ENCODE measurements at places on chromosomes 4 and X.

DNA sequence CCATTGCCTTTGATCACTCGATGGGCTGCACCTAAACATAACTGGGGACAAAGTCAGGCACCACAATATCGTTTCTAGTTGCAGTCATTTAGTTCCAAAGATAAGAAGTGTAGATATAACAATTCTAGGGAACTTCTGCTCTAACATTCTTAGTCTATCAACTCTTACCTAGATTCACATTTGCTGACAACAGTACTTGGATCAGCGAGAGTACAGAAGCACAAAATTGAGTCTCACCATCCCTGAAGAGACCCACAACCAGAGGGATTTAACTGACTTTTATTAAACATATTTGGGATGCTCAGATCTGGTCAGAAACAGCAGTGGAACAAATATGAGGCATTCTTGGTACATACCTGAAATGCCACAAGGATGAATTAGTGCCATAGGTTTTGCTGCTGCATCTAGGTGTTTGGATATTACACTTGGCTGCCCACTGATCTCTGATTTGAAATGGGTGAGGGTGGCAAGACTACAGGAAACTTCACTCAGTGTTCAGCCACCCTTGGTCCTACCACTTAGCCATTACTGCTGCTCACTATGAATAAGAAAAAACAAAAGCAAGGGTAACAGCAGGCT, 28.9 kb upstream of the HUWE1 start:
- DNase-seq: no peak

- no peak for DNase-seq
Observed at GRCh38 chr4:39889226-39889625, 88.5 kb downstream of the PDS5A start.

GRCh38 chrX:132834109-132834508, 124.3 kb downstream of the HS6ST2 start:
- no peak for DNase-seq

- DNase-seq: no peak
Observed at GRCh38 chrX:29627833-29628232, 587.5 kb upstream of the MAGEB2 start.

- DNase-seq: no peak
Observed at GRCh38 chr4:25163196-25163595, 2.9 kb upstream of the SEPSECS start.

- no peak for DNase-seq
Observed at GRCh38 chr4:124386648-124387047, 325.9 kb downstream of the ANKRD50 start.

All from neuronal stem cell (in vitro differentiated cells).